AG09319 (cell line): ENCODE measurements at places on chromosomes 12 and 14.

DNA sequence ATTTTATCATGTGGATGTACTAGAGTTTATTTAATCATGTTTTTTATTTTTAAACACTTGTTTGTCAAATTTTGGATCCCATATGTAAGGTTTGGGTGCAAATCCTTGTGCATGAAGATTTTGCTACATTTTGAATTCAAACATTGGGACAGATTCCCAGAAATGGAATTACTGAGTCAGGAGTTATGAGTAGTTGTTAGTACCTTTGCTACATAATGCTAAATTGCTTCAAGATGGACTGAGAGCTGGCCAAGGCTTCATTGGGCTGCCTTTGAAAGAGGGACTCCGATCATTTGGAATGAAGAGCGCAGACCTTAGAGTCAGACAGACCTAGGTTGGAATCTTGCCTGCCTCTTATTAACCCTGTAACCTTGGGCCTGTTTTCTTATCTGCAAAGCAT lies 154.9 kb upstream of the PWP1 start:
- no peak for DNase-seq

DNA sequence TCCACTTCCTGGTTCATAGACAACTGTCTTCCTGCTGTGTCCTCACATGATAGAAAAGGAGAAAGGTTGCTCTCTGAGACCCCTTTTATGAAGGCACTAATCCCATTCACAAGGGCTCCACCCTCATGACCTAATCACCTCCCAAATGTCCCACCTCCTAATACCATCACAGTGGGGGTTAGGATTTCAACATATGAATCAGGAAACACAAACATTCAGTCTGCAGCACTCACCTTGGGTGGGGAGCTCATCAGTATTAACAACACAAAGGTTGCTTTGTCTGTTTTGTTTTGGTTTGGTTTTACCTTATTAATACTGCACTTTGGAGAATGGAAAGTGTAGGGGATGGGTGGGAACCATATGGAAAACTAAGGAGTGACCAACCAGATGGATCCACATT lies 10.5 kb upstream of the SMCO2 start:
- DNase-seq, result no peak

DNA sequence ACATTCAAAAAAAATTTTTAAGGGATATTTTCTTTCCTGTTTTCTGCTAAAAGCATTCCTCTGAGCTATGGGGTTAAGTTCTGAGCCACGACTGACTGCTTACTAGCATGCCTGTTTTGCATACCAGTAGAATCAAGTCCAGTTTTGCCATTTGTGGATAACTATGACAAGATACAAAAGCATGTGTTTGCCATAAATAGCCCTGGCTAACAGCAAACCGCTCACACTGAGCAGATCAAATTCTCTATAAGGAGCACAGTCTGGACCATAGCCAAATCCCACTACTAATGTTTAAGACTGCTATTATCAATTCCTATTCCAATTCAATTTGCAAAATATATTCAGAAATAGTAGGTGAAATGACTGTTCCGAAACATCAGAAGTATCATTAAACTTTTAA lies 3.2 kb downstream of the CFL2 start:
- peak; percentile 73 for DNase-seq

- DNase-seq, result no peak
Observed at GRCh38 chr12:16387919-16388318, 40.5 kb downstream of the MGST1 start.

DNA sequence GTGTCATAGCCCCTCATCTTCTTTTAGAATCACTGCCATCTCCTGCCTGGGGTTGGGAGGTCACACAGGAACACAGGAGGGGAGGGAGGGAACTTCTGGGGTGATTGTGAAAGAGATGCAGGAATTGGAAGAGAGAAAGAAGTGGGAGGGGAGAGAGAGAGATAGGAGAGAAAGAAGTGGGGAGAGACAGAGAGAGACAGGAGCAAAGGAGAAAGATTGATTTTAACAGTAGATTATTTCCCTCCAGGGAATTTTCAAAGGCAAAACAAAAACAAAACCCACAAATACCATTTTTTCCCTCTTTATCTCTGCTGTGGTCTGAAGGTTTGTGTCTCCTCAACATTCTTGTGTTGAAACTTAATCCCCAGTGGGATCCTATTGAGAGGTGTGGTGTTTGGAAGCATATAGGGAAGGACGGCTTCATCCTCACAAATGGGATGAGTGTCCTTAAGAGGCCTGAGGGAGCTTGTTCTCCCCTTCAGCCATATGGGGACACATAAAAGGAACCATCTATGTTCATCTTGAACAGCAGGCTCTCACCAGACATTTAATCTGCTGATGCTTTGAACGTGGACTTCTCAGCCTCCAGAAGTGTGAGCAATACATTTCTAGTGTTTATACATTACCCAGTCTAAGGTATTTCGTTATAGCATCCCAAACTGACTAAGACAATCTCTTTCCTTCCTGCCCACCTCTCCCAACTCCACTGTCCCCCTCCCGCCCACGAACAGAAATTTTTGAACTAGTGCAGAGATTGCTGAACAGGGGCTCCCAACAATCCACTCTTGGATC lies 134.9 kb upstream of the MAX start:
- no peak for DNase-seq

- DNase-seq, result no peak
Observed at GRCh38 chr12:55797550-55797949, 20.0 kb downstream of the SARNP start.

- no peak for DNase-seq
Observed at GRCh38 chr12:92070864-92071445, 74.7 kb downstream of the BTG1 start.

- no peak for DNase-seq
Observed at GRCh38 chr12:114368685-114369452, 37.1 kb downstream of the TBX5 start.

GRCh38 chr14:91484744-91485143 lies 25.4 kb downstream of the PPP4R3A start:
- no peak for DNase-seq

DNA sequence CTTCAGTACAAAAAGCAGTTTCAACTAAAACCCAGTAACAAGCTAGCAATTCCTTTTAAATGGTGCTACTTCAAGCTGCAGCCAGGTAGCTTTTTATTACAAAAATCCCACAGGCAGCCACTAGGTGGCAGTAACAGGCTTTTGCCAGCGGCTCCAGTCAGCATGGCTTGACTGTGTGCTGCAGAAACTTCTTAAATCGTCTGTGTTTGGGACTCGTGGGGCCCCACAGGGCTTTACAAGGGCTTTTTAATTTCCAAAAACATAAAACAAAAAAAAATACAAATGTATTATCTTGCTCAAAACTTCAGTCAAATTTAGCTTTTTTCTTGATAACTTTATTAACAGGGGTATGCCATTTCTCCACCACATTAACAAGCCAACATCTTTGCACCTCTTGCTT lies 3.6 kb upstream of the CLEC4E start:
- DNase-seq, result peak; percentile 35

- no peak for DNase-seq
Observed at GRCh38 chr14:73763396-73763795, 49.2 kb upstream of the PNMA1 start.
